ENCODE measurements at places on chromosomes 5 and 9.

- DNase-seq: no peak
Observed at GRCh38 chr5:10615693-10616092, 51.8 kb downstream of the ANKRD33B start.

- no peak for DNase-seq
Observed at GRCh38 chr5:3155046-3155445, 403.6 kb upstream of the IRX2 start.

DNA sequence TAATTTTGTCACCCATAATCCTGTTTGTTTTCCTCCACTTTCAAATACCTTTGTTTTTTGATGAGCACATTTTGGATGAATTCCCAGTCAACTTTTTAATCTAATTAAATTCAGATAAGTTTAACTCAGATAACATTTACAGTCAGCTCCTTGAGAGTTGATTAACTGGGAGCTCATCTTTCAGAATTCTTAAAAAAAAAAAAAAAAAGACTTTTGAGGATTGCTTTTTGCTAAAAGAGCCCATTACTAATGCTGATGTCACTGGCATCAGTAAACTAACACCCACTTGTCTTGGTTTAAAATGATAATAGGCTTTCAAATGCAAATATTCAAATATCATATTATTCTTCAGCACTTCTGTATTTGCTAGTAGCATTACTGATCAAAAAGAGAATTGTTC, 47.1 kb upstream of the NFIB start:
- DNase-seq: no peak

DNA sequence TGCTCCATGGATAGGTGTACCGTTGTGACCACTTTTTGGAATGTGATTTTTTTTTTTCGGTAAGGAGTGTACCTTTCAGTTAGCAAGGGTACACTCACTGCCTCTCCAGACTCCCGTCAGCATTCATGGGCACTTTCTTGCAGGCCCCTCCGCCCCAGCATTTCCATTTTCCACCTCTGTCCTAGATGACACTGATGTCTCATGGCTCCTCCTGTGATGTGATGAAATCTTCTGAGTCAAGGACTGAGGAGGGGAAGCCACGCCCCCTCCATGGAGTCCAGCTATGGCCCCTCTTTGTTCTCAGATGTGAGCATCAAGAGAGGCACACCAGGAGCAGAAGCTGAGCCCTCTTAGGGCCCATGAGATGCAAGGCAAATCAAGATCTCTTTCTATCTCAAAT, 61.8 kb downstream of the CTSL start:
- DNase-seq: no peak

- peak; percentile 47 for DNase-seq
Observed at GRCh38 chr9:69093471-69094103, 58.0 kb downstream of the FXN start.

GRCh38 chr5:73857446-73857845, 231.4 kb downstream of the ARHGEF28 start:
- peak; percentile 18 for DNase-seq

DNA sequence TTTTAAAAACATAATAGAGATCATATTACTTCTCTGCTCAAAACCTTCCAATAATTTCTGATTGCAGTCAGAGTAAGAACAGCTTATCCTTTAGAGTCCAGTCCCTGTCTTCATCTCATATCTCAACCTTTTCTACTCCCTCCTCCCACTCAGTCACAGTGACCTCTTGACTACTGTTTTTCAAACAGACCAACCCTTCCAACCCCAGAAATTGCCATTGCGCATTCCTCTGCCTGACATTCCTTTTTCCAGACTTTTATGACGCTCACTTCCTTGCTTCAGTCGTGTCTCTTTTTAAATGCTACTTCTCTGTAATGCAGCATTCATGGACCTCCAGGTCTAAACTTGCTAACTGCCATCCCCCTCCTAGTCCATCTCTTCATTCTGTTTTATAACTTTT, 800.5 kb downstream of the BRINP1 start:
- DNase-seq: no peak

GRCh38 chr5:59418808-59419207, 474.7 kb downstream of the PDE4D start:
- DNase-seq: no peak

DNA sequence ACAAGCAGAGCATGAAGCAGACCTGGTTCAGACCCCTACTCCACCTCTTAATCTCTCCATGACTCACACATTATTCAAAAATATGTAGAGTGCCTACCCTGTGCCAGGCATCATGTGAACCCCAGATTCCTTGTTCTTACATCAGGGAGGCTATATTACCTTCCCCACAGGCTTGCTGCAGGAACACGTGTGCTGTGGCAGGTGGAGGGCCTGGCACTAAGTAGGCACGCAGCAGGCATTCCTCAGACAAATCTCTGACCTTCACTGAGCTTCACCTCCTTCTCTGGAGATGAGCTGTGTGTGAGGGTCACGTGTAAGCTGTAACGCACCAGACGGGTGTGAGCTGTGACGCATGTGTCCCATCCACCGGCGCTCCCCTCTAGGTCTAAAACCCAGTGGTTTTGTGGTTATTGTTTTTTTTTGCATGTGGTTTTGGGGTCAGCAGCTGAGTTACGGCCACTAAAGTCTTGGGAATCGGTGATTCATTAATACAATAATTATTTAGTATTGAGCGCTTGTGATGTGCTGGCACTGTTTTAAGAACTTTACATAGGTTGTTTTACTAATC, 30.3 kb downstream of the ANGPTL2 start:
- DNase-seq: no peak

DNA sequence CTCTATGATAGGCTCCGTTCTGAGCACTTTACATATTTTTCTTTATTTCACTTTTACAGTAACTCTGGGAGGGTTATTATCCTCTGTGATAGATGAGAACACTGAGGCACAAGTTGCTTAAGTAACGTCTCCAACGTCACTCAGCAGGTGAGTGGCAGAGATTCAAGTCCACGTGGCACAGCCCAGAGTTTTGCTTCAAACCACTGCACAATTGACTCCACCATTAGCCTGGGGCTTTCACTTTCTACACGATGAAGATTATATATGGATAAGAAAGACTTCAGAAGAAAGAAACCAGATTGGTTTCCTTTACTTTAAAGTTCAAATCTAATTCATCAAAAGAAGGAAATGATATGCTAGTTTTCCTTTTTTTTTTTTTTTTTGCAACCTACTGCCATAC, 245.9 kb downstream of the SYK start:
- no peak for DNase-seq

- DNase-seq: no peak
Observed at GRCh38 chr5:54930736-54931135, 54.7 kb downstream of the ESM1 start.
